ENCODE measurements at places on chromosomes 5 and 9.

DNA sequence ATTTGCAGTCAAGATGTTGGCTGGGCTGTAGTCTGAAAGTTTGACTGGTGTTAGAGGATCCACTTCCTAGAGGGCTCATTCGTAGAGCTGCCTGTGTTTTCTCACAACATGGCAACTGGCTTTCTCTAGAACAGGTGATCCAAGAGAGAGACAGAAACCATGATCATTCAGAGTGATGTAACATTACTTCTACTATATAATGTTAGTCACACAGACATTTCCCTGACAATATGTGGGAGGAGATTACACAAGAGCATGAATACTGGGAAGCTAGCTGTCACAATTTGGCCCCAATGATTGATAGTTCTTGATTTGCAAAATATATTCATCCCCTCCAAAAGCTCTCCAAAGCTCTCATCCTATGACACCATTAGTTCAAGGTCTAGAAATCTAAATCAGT lies 10.9 kb upstream of the TMEM161B start:
- peak; percentile 69 for DNase-seq

- no peak for DNase-seq
These were observed 38.8 kb downstream of the DNAJB5 start for GRCh38 chr9:35028341-35028740.

DNA sequence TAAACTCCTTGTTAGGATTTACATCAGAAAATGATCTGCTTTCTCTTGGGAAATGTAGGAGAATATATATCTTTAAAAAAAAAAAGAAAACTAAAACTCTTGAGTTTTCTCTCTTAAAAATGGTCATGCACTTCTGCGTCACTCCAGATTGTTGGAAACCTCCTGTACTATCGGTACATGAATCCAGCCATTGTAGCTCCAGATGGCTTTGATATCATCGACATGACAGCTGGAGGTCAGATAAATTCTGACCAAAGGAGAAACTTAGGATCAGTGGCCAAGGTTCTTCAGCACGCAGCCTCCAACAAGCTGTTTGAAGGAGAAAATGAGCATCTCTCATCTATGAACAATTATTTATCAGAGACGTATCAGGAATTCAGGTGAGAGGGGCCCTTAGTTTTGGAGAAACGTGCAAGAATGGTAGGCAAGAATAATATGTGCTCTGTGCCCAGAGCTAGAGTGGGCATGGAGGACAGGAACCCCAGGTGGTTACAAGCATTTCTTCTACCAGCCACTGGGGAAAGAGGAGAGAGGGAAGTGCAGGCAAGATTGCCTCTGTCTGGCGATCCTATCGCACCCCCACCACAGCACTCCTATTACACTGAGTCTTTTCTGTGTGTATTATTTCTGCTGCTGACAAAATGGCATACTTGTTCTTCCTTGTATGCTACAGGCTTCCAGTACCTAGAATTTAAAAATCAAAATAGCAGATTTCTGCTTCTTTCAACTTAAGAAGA lies 41.4 kb upstream of the F2R start:
- no peak for DNase-seq

DNA sequence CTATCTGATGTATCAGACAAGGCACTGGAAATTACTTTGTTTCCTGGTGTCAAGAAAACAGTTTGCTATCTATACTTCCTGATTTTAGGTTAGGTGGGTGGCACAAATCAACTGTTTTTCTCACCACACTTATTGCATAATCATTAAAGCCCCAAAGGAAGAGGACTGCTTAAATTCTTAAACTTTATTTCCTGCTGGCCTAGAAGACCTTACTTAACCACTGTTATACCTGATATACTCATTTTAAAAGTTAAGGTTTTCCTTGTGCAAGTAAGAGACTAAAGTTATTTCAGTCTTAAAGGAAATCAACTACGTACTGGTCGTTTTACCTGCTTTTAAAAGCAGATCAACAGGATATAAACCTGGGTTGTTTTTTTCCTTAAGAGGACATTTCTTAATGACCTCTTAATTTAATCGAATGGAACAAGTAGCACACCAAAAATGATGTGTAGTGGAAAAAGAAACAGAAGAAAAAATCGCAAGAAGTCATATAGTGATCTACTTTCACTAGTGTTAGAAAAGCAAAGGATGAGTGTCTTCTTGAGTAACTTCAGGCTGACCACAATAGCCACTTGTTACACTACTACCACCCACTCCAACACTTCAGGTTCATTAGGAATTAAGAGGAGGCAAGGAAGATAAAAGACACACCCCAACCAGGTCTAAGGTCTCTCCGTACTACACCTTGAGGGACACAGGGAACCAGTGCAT lies 974 bp downstream of the CLINT1 start:
- peak; percentile 88 for DNase-seq
